ENCODE measurements at places on chromosomes 3 and 15. TPM values are rescaled to one million over a fixed set of nuclear protein-coding genes. Genes with fewer than 3 reads are reported as not detected.
A peak's percentile ranks its signal among the peaks of the same experiment; 100 is the strongest.

The NEDD4 gene
- 45.8 TPM for total RNA-seq

The GOLGA6A gene
- 0.20 TPM for total RNA-seq

The EOMES gene
- not detected for total RNA-seq

The PIERCE2 gene
- 2.2 TPM for total RNA-seq

The RPLP1 gene
- 1,296 TPM for total RNA-seq

The ALG1L2 gene
- 2.8 TPM for total RNA-seq

The CD200R1 gene
- 1.8 TPM for total RNA-seq

The CORO2B gene
- 1.00 TPM for total RNA-seq

DNA sequence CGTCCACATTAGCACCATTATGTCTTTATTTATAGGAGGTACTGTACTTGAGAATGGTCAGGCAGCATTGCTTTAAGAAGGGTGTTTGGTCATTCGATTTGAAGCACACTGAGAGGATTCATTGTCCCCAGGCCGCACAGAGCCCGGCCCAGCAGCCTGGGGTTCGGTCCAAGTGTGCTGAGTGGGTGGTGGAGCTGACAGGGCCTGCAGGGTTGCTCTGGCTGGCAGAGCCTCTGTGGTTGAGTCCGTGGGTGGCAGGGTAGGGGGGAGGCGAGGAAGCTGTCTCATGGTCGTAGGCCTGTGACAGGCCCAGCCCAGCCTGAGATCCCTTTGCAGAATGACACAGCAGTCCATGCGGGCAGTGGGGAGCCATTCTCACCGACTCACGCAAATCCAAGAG is 227.7 kb upstream of the TOPAZ1 start:
- DNase-seq, result no peak
- H3K4me1 ChIP-seq, result no peaks in the 10 kb centered on the region
- H3K4me3 ChIP-seq, result no peak overlapping the region
- H3K27ac ChIP-seq, result no peak overlapping the region
- H3K36me3 ChIP-seq, result no peaks in the 10 kb centered on the region

DNA sequence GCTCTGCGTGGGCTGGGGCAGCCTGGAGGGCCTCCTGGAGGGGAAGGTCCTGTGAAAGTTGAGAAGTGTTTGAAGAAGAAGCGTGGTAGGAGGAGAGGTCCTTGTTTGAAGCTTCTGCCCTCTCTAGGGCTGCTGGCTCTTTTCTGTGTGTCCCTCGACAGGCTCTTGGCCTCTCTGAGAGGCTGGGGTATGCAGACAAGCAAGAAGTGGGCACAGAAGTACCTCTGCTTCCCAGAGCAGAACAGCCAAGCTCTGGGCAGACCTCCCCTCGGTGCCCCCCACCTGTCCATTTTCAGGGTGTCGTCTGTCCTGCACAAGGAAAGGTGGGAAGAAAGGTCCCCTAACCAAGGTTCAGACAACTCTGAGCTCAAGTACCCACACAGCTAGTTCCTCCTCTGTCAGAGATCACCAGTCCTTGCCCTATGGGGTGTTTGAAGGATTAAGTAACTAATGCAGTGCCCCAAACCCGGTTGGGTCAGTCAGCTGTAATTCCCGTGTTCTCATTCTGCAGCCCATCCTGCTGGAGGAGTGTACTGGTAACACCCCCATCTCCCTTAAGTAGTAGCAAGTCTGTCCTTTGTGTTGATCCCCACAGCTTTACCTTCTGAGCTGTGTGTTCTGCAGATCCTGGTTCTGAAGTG is 6.3 kb downstream of the CSK start:
- no peak overlapping the region for H3K4me3 ChIP-seq
- no peaks in the 10 kb centered on the region for H3K36me3 ChIP-seq
- no peak for DNase-seq
- no peaks in the 10 kb centered on the region for H3K27me3 ChIP-seq
- H3K27ac ChIP-seq, result peak overlapping the region; percentile 82

GRCh38 chr3:84974347-84974746 is 15.6 kb downstream of the CADM2 start:
- no peaks in the 10 kb centered on the region for H3K27me3 ChIP-seq
- no peak overlapping the region for H3K27ac ChIP-seq
- H3K4me1 ChIP-seq, result no peaks in the 10 kb centered on the region

DNA sequence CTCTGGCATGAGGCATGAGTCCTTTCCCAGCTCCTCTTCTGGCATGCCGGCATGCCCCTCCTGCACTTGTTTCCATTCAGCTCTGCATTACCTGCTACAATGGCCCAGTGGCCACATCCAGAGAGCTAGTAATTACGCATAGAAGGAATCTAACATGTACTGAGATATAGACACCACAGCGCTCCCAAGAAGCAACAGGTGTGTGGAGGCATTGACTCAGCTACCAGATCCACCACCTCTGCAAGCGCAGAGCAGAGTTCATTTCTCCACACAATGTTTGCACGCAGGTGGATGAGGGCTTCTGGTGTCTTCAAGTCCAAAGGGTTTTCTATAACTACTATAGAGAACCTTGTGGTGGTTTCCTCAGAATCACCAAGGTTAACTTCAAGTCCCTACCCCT is 4.2 kb downstream of the MOBP start:
- no peak for DNase-seq
- no peak overlapping the region for H3K4me3 ChIP-seq
- H3K36me3 ChIP-seq, result no peaks in the 10 kb centered on the region
- H3K27me3 ChIP-seq, result peaks cover 5% of the 10 kb centered on the region
- no peak overlapping the region for H3K27ac ChIP-seq

DNA sequence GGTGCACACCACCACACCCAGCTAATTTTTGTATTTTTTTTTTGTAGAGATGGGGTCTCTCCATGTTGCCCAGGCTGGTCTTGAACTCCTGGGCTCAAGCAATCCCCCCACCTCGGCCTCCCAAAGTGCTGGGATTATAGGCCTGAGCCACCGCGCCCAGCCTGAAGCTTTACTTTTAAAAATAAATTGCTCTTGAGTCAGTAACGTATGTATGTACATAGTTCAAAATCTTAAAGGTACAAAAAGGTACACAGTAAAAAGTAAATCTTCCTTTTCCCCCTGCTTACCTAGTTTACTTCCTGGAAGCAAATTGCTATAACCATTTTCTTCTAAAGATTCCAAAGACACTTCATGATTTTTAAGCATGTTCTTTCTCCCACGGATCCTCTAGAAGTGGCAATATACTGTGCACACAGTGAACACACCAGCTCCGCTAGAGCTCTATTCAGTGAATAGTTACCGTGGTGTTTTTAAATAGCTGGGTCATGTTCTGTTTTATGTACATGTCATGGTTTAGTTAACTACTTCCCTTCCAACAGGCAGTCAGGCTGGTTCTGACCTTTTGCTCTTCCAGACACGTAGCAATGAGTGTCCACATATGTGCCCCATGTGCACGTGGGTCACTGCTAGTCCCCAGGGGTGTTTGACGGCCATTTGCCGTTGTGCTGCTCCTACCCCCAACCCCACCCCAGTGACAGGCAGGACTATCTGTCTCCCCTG is 82.1 kb downstream of the EEFSEC start:
- DNase-seq, result no peak
- H3K4me1 ChIP-seq, result peaks cover 75% of the 10 kb centered on the region
- H3K4me3 ChIP-seq, result no peak overlapping the region

GRCh38 chr3:187044206-187044605 is 95.1 kb downstream of the RPL39L start:
- peak overlapping the region; percentile 64 for H3K27ac ChIP-seq
- H3K27me3 ChIP-seq, result no peaks in the 10 kb centered on the region
- DNase-seq, result no peak
- peaks cover 50% of the 10 kb centered on the region for H3K36me3 ChIP-seq

DNA sequence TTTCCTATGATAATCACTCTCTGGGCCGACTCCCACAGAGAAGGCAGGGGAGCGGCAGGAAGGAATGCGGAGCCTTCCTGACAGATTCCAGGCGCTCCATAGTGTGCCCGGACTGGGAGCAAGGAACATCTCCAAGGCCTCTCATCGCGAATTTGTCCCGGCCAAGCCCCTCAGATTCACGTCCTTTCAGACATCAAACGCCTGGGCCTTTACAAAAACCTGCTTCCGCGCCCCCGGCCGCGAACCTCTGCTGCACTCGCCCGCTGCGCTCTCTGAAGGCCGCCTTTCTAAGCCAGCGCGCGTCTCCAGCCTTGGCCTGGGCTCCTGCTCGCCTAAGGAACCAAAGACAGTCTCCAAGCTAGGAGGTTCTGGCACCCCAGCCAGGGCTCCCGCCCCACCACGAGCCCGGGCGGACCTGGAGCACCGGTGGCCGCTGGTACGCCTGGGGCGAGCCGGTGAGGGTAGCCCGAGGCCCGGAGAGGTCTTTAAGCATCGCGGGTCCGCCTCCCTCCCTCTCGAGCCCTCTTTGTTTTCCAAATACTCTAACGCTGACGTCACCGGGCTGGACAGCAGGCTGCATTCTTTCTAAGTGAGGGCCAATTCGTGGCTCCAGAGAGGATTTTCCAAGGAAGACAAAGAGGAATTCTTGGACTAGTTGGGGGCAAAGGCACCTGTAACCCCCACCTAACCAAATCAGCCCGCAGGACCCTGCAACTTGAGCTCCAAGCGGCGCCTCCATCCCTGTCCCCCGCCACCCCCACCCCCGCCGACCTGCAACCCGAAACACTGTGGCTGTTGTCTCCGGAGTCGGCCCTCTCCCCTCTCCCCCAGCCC is 759 bp downstream of the AMOTL2 start:
- peak; percentile 72 for DNase-seq
- peak overlapping the region; percentile 94 for H3K4me3 ChIP-seq
- peaks cover 72% of the 10 kb centered on the region for H3K4me1 ChIP-seq

GRCh38 chr3:4474683-4475490 is 7.8 kb upstream of the SUMF1 start:
- H3K27me3 ChIP-seq, result peaks cover 79% of the 10 kb centered on the region
- H3K27ac ChIP-seq, result no peak overlapping the region
- H3K4me3 ChIP-seq, result no peak overlapping the region
- no peaks in the 10 kb centered on the region for H3K4me1 ChIP-seq

GRCh38 chr3:13290941-13291340 is 129.2 kb downstream of the NUP210 start:
- peaks cover 31% of the 10 kb centered on the region for H3K27me3 ChIP-seq
- H3K27ac ChIP-seq, result no peak overlapping the region
- H3K4me3 ChIP-seq, result no peak overlapping the region
- H3K36me3 ChIP-seq, result no peaks in the 10 kb centered on the region

GRCh38 chr3:128988286-128988685 is 5.6 kb downstream of the CFAP92 start:
- DNase-seq, result no peak
- peaks cover 6% of the 10 kb centered on the region for H3K4me1 ChIP-seq
- H3K4me3 ChIP-seq, result no peak overlapping the region
- no peaks in the 10 kb centered on the region for H3K36me3 ChIP-seq
- H3K27me3 ChIP-seq, result peaks cover 18% of the 10 kb centered on the region

DNA sequence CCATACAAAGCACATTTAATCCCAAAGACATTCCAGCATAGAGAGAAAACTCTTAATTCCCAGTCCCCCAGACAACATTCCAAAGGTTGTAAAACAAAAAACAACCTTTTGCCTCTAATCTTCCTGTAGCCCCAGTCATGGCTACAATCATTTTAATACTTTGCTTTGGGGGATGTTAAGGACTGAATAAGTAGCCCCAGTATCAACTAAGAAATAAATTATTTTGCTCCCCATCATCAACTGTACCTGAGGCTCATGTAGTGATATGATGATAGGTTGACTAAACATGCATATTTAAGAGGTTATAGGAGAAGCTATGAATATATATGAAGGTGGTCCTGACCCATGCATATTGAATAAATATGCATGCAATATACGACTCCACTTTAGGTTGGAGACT is 40.6 kb downstream of the PRR20G start:
- H3K4me1 ChIP-seq, result no peaks in the 10 kb centered on the region
- no peak overlapping the region for H3K27ac ChIP-seq

GRCh38 chr15:85475317-85475701 is 94.9 kb downstream of the AKAP13 start:
- H3K36me3 ChIP-seq, result no peaks in the 10 kb centered on the region
- DNase-seq, result no peak
- H3K27me3 ChIP-seq, result no peaks in the 10 kb centered on the region
- H3K4me3 ChIP-seq, result no peak overlapping the region

GRCh38 chr15:35618260-35619188 is 72.6 kb upstream of the DPH6 start:
- no peaks in the 10 kb centered on the region for H3K27me3 ChIP-seq
- H3K4me3 ChIP-seq, result no peak overlapping the region
- peaks cover 11% of the 10 kb centered on the region for H3K4me1 ChIP-seq
- DNase-seq, result no peak
- no peak overlapping the region for H3K27ac ChIP-seq

- H3K27me3 ChIP-seq, result no peaks in the 10 kb centered on the region
- peaks cover 29% of the 10 kb centered on the region for H3K4me1 ChIP-seq
- no peaks in the 10 kb centered on the region for H3K36me3 ChIP-seq
- no peak for DNase-seq
- peak overlapping the region; percentile 33 for H3K27ac ChIP-seq
These were observed 12.4 kb downstream of the HES1 start for GRCh38 chr3:194148383-194148782.

DNA sequence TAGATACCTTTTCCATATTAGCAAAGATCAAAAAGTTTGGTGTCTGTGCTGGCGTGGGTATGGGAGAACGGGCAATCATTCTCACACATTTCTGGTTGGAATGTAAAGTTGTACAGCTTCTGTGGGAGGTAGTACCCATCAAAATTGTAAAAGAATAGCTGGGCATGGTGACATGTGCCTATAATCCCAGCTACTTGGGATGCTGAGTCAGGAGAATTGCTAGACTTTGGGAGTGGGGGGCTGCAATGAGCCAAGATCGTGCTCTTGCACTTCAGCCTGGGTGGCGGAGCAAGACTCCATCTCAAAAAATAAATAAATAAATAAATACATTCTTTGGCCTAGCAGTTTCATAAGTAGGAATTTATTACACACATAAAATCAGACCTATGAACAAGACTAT is 22.9 kb downstream of the LCTL start:
- H3K27me3 ChIP-seq, result no peaks in the 10 kb centered on the region
- no peaks in the 10 kb centered on the region for H3K4me1 ChIP-seq
- DNase-seq, result no peak
- peaks cover 25% of the 10 kb centered on the region for H3K36me3 ChIP-seq
- H3K4me3 ChIP-seq, result no peak overlapping the region

DNA sequence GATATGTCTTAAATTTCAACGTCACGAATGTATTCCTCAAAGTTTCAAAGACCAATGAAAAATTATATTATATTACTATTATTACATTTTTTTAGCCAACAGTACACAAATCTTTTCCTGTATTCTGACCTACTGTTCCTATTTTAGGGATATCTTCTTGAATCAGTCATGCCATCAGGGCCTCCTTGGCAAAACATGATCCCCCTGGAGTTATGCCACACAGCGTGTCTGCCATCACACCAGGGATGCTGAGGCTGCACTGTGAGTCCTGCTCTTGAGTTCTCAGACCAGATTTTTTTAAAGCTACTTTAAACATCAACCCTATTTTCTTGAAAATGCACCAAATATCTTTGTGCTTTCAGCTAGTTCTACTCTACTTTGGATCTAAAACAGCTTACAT is 425.9 kb upstream of the ZNF385D start:
- peaks cover 3% of the 10 kb centered on the region for H3K4me1 ChIP-seq
- peaks cover 5% of the 10 kb centered on the region for H3K27me3 ChIP-seq

Measured in mesothelial cell of epicardium (in vitro differentiated cells).